ENCODE measurements at places on chromosomes 2 and 18.

GRCh38 chr2:53780056-53780455, 6.7 kb downstream of the ASB3 start:
- DNase-seq = no peak

DNA sequence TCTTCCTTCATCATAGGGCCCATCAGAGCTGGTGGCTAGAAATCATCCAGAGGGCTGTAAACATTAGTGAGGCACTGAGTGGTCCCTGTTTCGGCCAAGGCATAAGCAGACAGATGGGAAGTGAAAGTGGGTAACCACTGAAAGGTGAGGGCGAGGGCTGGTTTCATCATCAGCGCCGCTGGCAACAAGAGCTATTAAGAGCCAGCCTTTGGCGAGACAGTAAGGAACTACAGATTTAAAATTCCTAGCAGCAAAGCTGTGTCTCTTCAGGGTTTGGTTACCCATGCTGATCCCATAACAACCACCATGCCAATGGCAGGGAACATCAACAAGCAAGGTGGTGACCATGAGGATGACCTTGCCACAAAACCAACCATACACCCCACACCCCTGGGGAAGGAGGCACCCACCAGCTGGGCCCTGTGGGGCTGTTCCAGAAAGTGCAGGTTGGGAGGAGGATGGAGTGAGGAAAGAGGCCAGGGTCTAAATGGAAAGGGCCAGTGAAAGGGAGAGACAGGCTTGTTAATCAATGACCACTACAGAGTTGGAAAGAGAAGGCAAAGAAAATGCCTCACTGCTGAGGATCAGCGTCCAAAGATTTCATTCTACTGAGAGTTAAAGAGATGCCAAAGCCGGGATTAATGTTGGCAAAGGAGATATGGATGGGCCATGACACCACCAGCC, 9.0 kb upstream of the SLC20A1 start:
- no peak for DNase-seq

- DNase-seq = no peak
Measured at GRCh38 chr2:217995731-217996231, 7.0 kb downstream of the TNS1 start.

- no peak for DNase-seq
Measured at GRCh38 chr2:120269076-120269744, 16.6 kb downstream of the RALB start.

DNA sequence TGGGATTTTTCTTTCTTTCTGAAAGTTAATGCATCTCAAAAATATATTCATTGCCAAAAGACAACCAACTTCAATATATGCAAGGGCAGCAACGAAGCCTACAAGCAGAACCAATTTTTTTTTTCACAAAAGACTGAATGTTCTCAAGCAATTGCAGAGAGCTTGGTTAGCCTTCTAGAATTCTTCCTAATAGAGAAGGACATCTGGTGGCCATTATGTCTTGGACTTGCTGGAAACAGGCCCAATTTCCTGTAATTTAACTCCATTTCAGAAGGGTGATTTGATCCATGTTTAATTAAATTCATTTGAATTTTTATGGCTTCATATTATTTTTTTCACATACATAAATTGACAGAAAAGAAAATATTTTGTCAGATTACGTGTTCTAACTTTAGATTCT, 208.0 kb downstream of the TPGS2 start:
- no peak for DNase-seq
